ENCODE measurements at places on chromosomes 6 and 20. TPM values are rescaled to one million over a fixed set of nuclear protein-coding genes. Genes with fewer than 3 reads are reported as not detected.

The TSBP1 gene
- polyA plus RNA-seq, result not detected

The RRAGD gene
- polyA plus RNA-seq, result 88.6 TPM

GRCh38 chr6:157452096-157452495 is 71.1 kb downstream of the ZDHHC14 start:
- DNase-seq, result no peak

DNA sequence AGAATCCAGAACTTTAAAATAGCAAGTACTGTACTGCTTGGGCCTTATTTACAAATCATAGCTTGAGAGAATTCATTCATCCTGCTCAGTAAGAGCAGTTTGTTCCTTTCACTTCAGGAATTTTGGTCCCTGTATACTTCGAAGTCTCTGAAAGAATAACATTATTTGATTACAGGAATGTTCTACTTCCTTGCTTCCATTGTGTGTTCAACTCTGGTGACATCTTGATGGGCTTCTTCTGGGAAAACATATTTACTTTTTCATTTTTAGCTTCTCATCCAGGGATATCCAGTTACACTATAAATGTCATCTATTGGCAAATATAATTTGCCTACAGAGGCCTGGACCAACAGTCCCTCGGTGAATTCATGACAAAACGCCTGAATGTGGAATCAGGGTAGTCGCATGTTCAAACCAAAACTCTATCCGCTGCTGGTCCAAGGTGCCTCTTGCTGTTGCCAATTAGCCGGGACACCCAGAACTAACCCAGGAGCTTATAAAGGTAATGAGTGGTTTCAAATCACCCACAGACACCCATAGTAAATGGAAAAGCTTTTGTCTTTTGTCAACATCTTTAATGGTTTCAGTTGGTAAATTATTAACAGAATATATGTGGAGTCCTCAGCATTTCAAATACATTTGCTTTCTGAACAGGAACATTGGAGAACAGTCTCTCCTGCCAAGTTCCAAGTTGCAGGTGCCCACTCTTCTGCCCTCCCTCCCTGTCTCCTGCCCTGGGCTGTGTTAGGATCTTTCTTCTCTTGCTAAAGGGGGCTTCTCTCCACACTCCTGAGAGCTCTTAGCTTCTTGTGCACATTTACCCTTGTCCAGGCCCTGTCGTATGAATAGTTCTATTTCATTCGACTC is 162.5 kb upstream of the CITED2 start:
- DNase-seq, result no peak

GRCh38 chr20:52864916-52865605 is 107.1 kb upstream of the TSHZ2 start:
- peak; percentile 7 for DNase-seq

Data from muscle of back (tissue), 13 donors.